ENCODE measurements at places on chromosomes 16 and 17. TPM values are rescaled to one million over a fixed set of nuclear protein-coding genes. Genes with fewer than 3 reads are reported as not detected.

The RNU2-1 gene
- total RNA-seq: not detected

The CLEC16A gene
- 8.8 TPM for total RNA-seq

The HYDIN gene
- total RNA-seq: under 0.01 TPM

The KRT40 gene
- not detected for total RNA-seq

The KRT17 gene
- total RNA-seq: 35.9 TPM

The ALOXE3 gene
- not detected for total RNA-seq

The CYB5D1 gene
- 6.1 TPM for total RNA-seq

The VAT1L gene
- total RNA-seq: 53.7 TPM

The SLC43A2 gene
- 2.5 TPM for total RNA-seq

The MFAP4 gene
- total RNA-seq: 5.2 TPM

The FBXO39 gene
- not detected for total RNA-seq

The RCVRN gene
- total RNA-seq: 0.36 TPM

The NLRP1 gene
- 9.3 TPM for total RNA-seq

The EMC8 gene
- 51.4 TPM for total RNA-seq

The DLG4 gene
- 6.6 TPM for total RNA-seq

The NPIPA5 gene
- 2.0 TPM for total RNA-seq
